ENCODE measurements at places on chromosomes 13 and 19.

DNA sequence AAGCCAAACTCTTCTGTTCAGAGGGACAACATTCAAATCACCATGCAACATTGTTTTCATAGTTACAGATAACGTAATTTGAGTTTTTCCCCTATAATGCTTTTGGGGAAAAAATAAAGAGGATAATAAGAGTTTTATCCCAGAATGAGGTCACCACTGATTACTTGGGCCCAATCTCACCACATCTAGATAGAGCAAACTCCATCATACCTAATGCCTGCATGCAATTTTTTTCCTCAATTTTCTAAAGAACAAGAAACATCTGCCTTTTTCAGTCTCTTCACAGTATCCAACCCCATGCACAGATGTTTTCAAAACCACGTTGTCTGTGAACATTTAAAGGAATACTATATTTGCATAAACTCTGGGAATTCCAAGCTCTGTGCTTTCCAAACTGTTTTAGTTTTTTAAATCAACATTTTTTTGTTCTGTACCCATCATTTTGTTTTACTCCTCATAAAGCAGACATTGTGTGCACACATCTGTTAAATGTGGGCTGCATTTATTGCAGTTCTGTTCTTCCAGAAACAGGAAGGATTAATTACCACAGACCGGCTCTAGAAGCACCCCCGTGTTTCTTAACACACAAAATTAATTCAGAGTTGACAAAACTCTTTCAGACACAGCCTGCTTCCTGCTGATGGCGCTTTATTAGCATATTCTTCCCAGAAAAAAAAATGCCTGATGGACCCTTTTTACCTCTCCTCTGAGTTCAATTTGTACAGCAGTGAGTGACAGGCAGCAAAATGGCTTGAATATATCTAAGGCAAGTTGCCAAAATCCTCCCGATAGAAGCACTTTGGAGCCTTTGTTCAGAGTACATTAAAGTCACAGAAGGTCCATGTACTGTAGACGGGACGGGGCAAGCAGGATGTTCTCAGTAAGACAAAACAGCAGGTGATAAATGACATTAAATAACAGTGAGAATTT is 1171.9 kb downstream of the EFNB2 start:
- DNase-seq = no peak

GRCh38 chr19:5406816-5407215 is 48.4 kb upstream of the ZNRF4 start:
- DNase-seq = no peak

DNA sequence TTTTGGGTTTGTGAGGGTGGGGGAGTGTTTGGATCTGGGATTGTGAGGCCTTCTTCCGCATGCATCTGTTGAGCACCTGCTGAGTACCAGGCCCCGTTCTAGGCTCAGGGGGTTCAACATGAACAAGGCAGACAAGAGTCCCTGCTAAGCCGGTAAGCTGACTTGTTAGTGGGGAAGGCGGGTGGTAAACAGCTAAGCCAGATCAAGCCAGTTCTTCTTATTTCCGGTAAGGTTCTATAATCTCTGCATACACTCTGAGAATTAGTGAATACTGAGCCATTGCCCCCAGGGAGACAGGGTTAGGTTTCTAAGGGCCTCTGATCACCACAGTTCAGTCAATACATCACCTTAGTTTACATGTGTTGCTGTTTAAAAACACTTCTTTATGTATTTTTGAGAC is 9.9 kb upstream of the EHD2 start:
- DNase-seq = peak; percentile 74

GRCh38 chr19:2217591-2217990 is 18.5 kb downstream of the PLEKHJ1 start:
- no peak for DNase-seq

DNA sequence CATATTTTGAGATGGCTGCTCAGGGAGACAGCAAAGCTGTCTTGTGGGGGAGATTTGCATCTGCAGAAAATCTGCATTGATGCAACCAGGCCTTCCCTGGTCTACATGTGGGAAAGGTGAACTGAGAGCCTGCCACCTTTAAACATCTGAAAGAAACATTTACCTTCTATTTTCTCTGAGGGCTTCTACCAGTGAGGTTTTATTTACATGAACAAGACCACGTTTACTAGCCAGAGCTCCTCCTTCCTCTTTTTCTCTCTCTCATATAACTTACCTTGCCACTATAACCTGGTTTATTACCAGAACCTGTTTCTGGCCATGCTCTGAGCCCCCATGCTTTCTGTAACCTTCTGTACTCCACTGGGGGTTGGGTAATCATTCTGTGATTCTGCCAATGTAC is 14.4 kb upstream of the RUBCNL start:
- no peak for DNase-seq

GRCh38 chr13:112759053-112759452 is 69.2 kb downstream of the ATP11A start:
- no peak for DNase-seq

DNA sequence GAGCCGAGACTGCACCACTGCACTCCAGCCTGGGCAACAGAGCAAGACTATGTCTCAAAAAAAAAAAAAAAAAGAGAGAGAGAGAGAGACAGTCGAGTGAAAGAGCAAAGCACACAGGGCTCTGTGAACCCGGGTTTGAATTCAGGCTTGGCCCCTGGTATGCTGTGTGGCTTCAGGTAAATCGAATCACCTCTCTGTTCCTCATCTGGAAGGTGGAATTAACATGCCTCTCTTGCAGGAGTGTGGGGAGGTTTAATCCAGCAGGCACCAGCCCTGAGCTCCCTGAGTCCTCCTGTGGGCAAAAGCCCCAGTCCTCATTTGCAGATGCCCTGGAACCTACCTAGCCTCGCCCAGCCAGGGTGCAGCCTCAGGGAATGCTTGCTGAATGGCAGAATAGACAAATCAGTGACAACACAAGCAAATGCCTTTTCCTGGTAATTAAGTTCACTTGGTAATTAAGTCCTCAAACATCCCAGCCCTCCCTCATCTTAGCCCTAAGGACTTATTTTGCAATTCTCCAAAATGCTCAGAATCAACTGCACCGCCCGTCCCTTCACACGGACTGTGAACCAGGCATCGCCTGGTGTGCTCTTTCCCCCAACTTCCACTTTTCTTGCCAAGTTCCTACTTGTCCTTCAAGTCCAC is 4.6 kb upstream of the ZNRF4 start:
- DNase-seq = no peak

DNA sequence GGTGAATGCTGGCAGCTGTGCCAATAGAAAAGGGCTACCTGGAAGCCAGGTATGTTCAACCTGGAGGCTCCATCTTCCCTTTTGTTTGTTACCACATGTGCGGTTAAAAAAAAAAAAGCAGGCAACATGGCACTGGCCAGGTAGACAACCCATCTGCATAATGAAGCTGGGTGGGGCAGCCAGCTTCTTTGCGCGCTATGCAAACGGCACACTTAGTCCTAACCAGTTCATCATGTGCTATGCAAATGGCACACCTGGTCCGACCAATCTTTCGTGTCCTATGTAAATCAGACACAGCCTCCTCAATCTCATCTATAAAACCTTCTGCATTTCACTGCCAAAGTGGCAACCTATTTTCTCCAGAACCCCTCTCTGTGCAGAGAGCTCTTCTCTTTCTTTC is 11.3 kb upstream of the IGSF23 start:
- no peak for DNase-seq

DNA sequence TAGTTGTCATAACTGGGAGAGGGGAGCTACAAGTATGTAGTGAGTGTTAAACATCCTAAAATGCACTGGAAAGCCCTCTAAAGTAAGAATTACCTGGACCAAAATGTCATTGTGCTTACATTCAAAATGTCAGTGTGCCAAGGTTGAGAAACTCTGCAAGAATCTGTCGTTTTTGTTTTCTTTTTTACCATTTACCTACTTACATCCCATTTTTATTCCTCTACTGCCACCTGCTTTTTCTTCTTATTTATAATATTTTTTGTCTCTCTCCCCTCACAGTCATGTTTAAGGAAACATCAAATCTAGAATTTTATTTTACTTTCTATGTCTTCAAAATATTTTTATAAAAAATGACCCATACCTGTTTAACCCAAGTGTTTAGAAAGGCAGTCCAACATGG is 226.4 kb downstream of the PCDH17 start:
- DNase-seq = no peak

DNA sequence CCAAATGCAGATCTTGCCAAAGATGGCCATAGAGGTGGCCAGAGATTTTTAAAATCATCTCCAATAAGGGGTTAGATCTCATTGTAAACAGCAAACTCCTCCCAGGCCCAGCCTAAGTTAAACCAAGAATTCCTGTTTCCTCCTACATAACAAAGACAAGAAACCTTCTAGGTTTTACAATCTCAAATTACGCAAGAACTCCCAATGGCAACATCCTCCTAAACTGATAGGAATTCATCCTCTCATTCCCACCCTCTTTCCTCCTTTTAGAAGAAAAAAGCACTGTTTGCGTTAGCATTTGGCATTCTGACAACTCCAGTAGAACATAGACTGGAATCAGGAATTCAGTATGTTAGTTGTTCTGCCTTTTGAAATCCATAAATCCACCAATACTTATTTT is 14.6 kb downstream of the PROSER1 start:
- DNase-seq = no peak

GRCh38 chr13:113400621-113401451 is 36.9 kb upstream of the GRTP1 start:
- no peak for DNase-seq

GRCh38 chr13:113552079-113552478 is 32.5 kb upstream of the TFDP1 start:
- no peak for DNase-seq

GRCh38 chr13:97653443-97654140 is 219.6 kb downstream of the RAP2A start:
- no peak for DNase-seq

DNA sequence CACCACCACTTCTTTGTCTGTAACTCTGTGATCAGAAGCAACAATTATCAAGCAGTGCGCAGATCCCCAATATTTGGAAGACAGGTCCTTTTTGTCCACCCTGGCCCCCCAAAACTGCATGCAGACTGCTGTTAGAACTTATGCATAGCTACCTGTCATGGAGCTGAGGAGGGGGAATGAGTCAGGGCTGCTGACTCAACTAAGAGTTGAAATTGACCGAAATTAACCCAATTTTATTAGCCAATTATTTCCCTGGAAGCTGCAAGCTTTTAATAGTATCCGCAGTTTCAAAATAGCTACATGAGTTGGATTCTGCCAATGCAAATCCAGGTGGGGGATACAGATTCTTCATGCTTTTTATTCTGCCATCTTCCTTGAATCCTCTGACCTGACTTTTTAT is 14.0 kb upstream of the ZNF491 start:
- no peak for DNase-seq

GRCh38 chr19:13329766-13330165 is 176.5 kb downstream of the CACNA1A start:
- DNase-seq = no peak

DNA sequence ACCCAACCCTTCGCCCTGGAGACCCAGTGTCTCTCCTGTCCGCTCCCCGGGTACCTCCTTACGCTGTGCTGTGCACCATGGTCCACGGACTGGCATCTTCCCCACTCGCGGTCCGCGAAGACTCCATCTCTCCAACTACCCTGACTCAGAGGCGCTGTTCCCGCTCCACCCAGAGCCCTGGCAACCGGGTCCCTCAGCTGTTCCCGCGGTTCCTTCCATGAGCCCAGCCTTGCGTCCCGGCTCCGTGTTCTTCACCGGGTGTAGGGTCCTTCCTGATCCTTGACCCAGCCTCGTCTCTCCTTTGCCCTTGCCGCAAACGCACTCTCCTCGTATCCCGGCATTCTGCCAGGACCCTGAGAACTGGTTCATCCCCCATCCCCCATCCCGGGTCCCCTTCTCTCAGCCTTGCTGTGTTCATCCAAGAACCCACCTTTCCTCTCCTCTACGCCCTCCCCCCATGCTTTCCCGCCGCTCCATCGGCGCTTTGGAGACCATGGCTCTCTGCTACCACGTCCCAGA is 664 bp downstream of the ICAM5 start:
- DNase-seq = no peak

DNA sequence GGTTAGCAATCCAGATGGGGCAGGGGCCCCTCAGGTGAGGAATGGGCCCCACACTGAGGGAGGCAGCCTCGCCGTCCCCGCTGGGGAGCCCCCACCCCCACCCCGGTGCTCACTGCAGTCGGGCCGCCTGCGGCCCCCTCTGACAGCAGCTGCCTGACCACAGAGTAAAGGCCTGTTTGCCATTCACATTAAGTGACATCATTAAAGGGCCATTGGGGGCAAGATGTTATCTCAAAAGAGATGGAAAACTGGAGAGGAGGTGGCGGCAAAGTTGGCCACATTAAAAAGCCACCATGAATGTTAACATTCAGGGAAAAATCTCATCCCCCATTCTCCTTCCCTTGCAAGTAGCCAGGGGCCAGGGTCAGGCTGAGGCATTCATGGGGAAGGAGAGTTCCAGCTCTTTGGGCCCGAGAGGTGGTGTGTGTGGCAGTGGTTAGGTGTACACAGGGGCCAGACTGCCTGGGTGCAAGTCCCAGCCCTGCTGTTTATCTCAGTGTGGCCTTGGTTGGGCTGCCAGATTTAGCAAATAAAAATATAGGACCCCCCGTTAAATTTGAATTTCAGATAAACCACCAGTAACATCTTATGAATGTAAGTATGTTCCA is 20.9 kb downstream of the VSTM2B start:
- no peak for DNase-seq

- DNase-seq = no peak
Observed at GRCh38 chr13:110714797-110715394, 1.4 kb downstream of the ING1 start.

- DNase-seq = no peak
Observed at GRCh38 chr19:51440846-51441409, 17.3 kb downstream of the SIGLEC8 start.

DNA sequence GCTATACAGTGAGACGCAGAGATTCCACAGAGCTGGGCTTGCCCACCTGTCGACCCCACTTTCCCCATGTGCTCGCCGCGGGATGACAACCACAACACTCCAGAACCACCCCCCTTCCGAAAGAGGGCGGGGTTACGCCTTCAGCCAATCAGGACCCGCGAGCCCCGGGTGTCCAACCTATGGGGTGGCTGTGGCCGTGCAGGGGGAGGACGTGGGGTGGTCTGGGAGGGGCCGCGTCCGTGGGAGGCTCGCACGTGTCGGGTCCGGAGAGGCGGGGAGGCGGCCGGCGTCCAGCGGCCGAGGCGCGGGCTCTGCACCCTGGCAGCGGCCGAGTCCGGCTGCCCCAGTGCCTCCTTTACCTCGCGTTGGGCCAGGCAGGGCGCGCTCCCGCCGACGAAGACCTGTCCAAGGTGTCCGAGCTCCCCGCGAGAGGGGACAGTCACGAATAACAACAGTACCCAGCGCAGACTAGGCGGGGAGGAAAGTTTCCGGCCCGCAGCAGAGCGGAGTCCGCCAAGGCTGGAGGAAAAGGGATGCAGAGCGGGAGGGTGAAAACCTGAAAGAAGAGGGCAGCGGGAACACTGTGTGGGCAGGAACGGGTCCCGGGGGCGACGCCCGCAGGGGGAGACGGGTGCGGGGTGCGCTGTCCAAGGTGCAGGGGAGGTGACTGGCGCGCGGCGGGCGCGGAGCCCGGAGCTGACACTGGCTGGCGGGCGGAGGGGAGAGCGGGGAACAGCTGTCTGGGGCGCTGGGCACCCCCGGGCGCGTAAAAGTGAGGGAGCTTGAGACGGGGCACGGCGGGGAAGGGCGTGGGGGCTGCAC is 911 bp downstream of the ENOX1 start:
- peak; percentile 55 for DNase-seq

- DNase-seq = no peak
Observed at GRCh38 chr19:56740501-56740900, 68.9 kb upstream of the ZNF835 start.

GRCh38 chr13:32645854-32646253 is 59.6 kb downstream of the PDS5B start:
- DNase-seq = no peak

Data from D341Med (cell line).